Activated CD8-positive, alpha-beta memory T cell treated with anti-CD3 and anti-CD28 coated beads for 24 hours (primary cell): ENCODE measurements at places on chromosomes 16 and 17.

DNA sequence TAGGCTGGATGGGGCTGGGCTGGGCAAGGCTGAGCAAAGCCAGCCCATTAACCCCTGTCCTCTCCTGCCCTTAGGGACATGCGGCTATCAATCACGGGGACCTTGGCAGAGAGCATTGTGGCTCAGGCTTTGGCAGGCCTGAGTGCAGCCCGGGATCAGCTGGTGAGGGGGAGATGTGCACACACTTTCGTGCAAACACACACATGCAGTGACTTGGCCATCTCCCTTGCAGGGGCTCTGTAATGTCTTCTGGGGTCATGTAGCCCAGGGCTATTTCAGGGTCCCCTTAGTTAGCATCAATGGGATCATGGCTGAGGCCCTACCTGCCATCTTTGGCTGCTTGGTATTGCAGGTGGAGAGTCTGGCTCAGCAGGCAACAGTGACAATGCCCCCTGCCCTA lies 6.9 kb downstream of the CARMIL2 start:
- DNase-seq = peak; percentile 54

DNA sequence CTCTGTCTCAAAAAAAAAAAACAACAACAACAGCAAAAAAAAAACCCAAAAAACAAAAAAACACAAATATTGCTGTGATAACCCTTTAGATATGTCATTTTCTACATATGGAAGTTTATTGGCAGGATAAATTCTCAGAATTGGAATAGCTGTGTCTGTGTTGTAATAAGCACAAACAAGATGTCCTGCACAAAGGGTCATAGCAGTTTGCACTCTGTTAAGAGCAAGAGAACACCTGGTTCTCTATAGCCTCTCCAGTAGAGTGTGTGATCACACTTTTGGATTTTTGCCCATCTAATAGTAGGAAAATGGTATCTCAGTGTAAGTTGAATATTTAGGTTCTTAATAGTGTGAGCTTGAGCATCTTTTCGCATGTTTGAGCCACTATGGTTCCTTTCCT lies 60.4 kb downstream of the USP43 start:
- no peak for DNase-seq

DNA sequence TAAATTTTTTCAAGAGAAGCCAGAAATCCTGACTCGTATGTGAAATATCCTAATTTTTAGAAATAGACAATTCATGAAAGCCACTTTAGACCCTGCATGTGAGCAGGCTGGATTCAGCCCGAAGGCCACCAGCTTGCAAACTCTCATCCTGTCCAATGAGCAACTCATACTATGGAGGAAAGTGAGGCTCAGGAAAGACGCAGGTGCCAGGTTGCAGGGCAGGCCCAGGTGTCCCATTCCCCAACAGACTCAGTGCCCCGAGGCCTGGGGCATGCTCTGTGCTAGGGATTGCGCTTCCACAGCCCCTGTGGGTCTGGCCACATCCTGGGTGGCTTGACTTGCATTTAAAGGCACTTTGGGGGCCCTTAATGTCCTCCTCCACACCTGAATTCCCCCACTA lies 16.7 kb upstream of the RASD1 start:
- no peak for DNase-seq

DNA sequence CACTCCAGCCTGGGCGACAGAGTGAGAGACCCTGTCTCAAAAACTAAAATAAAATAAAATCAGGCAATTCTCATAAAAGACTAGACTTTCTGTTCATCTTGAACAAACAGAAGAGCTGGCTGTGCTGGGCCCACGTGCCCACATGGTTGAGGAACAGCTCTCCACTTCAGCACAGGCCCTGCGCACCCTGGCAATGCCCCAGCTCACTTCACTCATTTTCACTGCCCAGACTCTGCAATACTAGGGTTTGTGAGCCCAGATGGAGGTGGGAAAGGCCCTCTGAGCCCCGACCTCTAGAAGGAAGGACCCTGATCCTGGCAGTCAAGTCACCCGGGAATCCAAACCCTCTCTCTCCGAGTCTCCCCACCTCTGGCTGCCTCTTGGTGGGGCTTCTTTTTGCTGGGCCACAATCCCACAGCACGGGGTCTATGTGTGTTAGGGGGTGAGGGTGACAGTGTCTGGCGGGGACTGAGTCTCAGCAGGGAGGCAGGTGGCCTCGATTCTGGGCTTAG lies 14.8 kb downstream of the MYLK3 start:
- DNase-seq = no peak

DNA sequence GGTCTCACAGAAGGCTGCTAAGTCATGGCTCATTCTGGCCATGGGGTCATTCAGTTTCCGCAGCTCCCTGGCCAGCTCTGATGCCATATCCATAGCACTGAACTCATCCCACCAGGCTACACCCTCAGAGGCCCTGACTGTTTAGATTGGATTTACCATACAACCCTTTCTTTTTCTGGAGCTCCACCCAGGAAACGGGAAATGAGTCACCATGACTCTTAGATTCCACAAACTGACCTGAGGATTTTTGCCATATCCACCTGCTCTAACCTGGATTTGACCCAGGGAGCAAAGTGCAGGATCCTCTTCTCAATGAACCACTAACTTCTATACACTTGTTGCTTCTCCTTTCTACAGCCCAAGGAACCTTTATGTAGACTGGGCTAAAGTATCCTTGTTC lies 20.3 kb upstream of the CALB2 start:
- DNase-seq = no peak

GRCh38 chr17:57939797-57940196 lies 15.4 kb downstream of the CUEDC1 start:
- no peak for DNase-seq

GRCh38 chr16:70577256-70577698 lies 53.7 kb downstream of the SF3B3 start:
- no peak for DNase-seq
